ENCODE measurements at places on chromosomes 4 and X. TPM values are rescaled to one million over a fixed set of nuclear protein-coding genes. Genes with fewer than 3 reads are reported as not detected.
A peak's percentile ranks its signal among the peaks of the same experiment; 100 is the strongest.

CXCL10 gene
- 12.9 TPM for total RNA-seq

COL4A6 gene
- 8.1 TPM for total RNA-seq

AMOT gene
- 36.9 TPM for total RNA-seq

SUPT20HL2 gene
- total RNA-seq, result not detected

FDCSP gene
- not detected for total RNA-seq

- DNase-seq, result no peak
Measured at GRCh38 chr4:4945829-4946228, 73.4 kb downstream of the CYTL1 start.

DNA sequence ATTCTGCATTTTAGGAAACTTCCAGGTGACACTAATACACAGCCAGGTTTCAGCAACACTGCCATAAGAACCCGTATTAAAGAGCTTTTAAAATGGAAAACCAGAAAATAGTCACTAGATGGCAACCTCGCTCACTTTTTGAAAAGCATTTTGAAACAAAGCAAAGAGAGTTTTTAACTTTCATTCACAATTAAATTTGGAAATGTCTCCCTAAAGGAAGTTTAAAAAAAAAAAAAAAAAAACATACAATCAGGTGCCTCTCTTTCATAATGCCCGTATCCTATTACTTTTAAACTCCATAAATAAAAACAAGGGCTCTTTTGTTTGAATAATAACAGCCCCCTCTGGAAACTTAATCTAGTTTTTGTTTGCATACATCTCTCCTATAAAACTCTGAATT lies 20.3 kb downstream of the MEPE start:
- peak; percentile 23 for DNase-seq

DNA sequence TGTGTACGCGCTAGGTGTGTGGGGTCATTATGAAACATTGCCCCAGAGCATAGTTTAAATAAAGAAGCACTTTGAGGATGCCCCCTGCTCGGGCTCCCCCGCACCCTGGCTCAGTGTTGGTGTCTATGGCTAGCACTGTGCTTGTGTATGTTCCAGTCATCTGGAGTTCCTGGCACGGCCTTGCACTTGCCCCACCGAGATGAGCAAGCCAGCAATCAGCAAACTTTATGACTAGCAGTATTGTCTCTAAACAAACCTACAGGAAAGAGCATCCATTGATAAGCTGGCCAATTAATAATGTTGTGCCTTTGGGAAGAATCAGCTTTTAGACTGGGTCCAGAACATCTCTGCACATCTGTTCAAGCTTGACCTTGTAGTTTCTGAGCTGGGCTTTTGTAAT lies 707 bp upstream of the SHROOM4 start:
- no peak for DNase-seq

- no peak for DNase-seq
Measured at GRCh38 chrX:72009731-72010130, 99.1 kb downstream of the NHSL2 start.

DNA sequence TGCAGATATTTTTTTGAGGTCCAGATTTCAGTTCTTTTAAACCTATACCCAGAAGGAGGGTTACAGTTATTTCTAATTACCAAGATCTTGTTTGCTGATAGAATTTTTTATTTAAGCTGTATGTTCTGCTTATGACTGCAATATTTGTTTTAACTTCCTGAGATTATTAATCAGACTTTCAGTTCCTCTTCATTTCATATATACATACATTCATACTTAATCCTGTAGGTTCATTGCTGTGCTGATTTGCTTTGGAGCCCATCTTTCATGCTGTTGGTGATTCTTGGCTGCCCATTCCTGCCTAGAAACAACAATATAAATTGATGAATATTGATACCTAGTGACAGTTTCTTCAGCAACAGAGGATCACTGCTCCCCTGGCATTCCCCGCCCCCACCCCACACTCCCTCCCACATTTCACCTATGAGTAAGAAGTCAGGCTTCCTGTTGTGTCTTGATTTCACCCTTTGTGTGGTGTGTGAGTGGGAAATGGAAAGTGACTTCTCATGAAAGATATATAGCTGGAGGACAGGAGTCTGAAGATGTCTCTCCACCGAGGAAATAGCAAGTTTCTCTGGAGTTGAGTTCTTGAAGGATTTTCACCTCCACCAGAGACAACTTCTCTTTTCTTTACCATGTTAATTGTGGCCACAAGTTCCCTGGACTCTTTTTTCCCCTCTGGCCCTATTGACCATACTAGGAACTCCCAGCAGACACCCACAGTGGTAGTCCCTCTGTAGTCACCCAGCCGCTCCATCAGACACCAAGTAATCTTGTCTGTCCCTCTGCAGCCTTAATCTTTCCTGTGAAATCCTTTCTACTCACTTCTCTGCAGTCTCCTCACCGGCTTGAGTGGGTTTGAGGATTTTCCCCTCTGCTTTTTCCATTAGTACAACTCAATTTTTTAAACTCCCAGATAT lies 118.4 kb downstream of the ASB9 start:
- DNase-seq, result no peak

- peak; percentile 41 for DNase-seq
Measured at GRCh38 chrX:372856-373640, 13.7 kb downstream of the PPP2R3B start.

- DNase-seq, result no peak
Measured at GRCh38 chr4:127194281-127194680, 438.5 kb upstream of the INTU start.

Measured in astrocyte (in vitro differentiated cells and primary cell).